Type B pancreatic cell (in vitro differentiated cells): ENCODE measurements at places on chromosomes 5 and 9. TPM values are rescaled to one million over a fixed set of nuclear protein-coding genes. Genes with fewer than 3 reads are reported as not detected.

ZSWIM6 gene
- 22.4 and 24.6 TPM in 2 replicates for total RNA-seq

OBP2B gene
- not detected in 2 replicates for total RNA-seq

BAAT gene
- total RNA-seq = 0.48 and 0.53 TPM in 2 replicates

RECK gene
- 1.9 and 11.7 TPM in 2 replicates for total RNA-seq

PPP3R2 gene
- 0.07 and 0.22 TPM in 2 replicates for total RNA-seq

DNA sequence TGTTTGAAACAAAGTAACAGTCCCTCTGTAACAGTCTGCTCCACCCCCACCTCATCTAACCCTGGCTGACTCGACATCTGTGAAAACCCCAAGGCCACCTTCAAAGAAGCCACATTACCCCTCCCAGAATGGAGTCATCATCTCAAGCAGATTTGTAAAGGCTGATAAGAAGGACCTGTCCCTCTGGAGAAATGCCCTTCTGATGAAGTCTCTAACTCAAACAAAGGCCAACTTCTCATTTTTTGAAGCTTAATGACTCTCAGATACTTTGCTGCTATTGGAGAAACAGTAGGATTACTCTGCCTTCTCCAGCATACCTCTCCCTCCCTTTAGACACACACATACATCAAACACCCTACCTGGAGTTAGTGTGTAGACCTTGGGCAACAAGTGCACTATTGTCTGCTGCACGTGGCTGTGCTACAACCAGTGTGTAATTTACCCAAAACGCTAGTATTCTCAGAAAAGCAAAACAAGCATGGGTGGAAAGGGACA lies 5.3 kb upstream of the SUSD1 start:
- peaks cover 15% of the 10 kb centered on the region for H3K4me1 ChIP-seq
- H3K27me3 ChIP-seq = peaks cover 17% of the 10 kb centered on the region

- H3K4me1 ChIP-seq = peaks cover 29% of the 10 kb centered on the region
- DNase-seq = no peak
- H3K27me3 ChIP-seq = no peaks in the 10 kb centered on the region
- H3K27ac ChIP-seq = peak overlapping the region; percentile 95
- peak overlapping the region; percentile 86 for H3K4me3 ChIP-seq
Measured at GRCh38 chr5:77773734-77774280, 2.3 kb downstream of the TBCA start.

DNA sequence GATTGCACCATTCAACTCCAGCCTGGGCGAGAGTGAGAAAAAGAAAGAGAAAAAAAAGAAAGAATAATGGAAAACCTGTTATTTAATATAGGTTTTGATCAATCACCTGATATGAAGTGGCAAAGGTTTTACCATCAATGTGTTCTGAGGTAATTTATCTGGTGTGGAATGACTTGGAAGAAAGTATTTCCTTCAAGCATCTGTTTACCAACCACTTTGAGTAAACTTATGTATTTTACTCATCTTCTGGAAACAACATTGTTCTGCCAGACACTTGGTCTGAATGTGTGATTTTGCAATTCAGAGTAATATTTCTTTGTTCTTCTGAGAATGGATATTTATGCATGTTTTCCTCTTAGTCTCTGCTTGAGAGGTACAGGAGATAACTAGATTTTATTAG lies 24.3 kb downstream of the KIF2A start:
- no peak overlapping the region for H3K4me3 ChIP-seq
- H3K27ac ChIP-seq = no peak overlapping the region
- H3K27me3 ChIP-seq = no peaks in the 10 kb centered on the region
- H3K4me1 ChIP-seq = peaks cover 29% of the 10 kb centered on the region

- peaks cover 3% of the 10 kb centered on the region for H3K4me1 ChIP-seq
- H3K36me3 ChIP-seq = peaks cover 7% of the 10 kb centered on the region
- H3K4me3 ChIP-seq = no peak overlapping the region
- no peak overlapping the region for H3K27ac ChIP-seq
- no peak for DNase-seq
- H3K27me3 ChIP-seq = no peaks in the 10 kb centered on the region
Measured at GRCh38 chr9:20437476-20437875, 184.8 kb downstream of the MLLT3 start.
